ENCODE measurements at places on chromosomes 16 and 17. TPM values are rescaled to one million over a fixed set of nuclear protein-coding genes. Genes with fewer than 3 reads are reported as not detected.
A peak's percentile ranks its signal among the peaks of the same experiment; 100 is the strongest.

GRCh38 chr16:57235128-57236021 is 9.7 kb upstream of the ARL2BP start:
- H3K36me3 ChIP-seq, result peaks cover 40% of the 10 kb centered on the region
- H3K4me1 ChIP-seq, result no peaks in the 10 kb centered on the region

DNA sequence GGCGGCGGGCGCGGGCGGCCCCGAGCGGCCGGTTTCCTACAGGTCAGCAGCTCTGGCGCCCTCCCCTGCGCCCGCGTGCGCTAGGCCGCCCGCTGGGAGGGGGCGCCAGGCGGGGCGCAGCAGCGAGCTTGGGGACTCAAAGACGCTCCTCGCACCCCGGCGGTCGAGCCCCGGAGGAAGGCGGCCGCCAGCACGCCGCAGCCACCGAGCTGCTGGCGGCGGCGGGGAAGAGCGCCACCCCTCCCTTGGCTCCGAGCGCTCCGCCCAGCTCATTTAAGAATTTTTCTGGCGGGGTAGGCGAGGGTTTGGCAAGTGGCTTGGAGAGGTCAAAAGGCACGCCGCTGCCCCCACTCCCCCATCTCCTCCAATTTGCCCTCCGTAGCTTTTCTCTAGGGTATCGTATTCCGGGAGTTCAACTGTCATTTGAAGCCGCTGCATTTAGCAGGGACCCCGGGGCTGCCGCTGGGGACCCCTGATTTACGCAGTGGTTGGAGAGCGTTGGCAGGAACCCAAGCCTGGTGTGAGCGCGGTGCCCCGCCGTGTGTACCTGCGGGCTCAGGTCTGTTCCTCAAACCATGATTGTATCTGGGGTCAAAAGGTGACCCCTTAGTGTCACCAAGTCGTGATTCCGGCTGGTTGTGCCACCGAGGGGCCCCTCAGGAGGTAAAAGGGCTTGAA is 59.5 kb upstream of the GSE1 start:
- no peaks in the 10 kb centered on the region for H3K36me3 ChIP-seq
- peaks cover 13% of the 10 kb centered on the region for H3K4me1 ChIP-seq
- peak overlapping the region; percentile 91 for H3K4me3 ChIP-seq
- peak overlapping the region; percentile 61 for H3K27ac ChIP-seq

ARHGDIG gene
- total RNA-seq, result not detected

GGT6 gene
- total RNA-seq, result not detected
